ENCODE measurements at places on chromosomes 11 and 22. TPM values are rescaled to one million over a fixed set of nuclear protein-coding genes. Genes with fewer than 3 reads are reported as not detected.

Gene ST14
- 1.9 TPM for total RNA-seq

DNA sequence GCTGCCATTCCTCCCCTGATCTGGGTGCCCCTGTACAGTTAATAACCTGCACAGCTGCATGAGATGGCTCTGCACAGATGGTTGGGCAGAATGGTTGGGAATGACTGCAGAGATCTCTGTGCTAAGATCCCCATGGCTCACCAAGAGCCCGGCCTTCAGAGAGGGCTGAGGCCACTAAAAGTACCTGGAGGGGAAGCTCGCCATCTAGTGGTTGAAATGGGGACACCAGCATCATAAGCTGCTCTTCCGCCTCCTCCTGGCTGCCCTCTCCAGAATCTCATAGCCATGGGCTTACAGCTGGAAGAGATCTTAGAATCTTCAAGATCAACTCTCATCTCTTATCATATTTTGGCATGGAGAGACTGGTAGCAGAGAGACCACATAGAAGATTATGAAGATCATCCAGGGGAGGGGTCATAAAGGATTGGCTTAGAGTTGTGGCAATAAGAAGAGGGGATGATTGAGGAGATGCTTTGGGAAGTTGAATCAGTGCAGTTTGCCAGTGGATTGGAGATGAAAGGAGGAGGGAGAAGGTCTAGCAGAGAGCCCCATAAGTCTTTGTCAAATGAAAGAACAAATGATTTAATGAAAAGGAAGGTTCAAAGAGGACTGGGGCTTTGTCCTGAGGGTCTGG, 22.0 kb upstream of the TLCD5 start:
- DNase-seq = peak; percentile 81

Gene WBP2NL
- 1.7 TPM for total RNA-seq

Gene GNAZ
- total RNA-seq = 5.6 TPM

Gene TMEM25
- 4.1 TPM for total RNA-seq

DNA sequence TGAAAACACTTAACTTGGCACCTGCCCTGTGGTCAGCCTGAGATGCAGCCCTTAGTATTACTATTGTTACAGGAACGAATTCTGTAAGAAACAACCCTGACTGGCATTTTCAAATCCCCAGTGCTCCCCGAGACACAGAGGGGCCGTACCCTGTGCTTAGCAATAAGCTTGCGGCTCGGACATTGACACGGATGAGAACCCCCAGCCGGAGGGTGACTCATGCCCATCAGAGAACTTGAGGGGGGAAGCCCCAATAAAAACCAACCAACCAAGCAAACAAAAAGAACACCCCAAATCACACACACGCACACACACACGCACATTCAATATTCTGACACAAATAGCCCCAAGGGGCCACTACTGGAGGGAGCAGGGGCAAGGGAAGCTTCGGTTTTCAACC, 63.8 kb downstream of the SHISAL1 start:
- DNase-seq = no peak

DNA sequence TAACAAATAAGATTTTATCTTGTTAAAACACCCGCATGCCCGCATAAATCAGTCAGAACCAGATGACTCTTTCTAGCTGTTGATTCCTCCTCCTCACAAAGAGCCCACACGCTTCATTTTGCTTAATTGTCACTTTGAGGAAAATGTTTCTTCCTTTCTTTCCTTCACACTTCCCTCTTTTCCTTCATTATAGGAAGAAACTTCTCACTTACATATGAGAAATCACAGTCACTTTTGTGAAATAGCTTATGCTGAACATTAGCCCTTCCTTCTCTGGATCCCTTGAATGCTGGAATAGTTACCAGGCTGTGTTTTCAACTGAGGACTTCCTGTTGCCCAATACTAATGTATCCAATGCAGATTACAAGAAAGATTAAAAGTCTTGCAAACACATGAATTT, 5.8 kb downstream of the MS4A6E start:
- DNase-seq = no peak

DNA sequence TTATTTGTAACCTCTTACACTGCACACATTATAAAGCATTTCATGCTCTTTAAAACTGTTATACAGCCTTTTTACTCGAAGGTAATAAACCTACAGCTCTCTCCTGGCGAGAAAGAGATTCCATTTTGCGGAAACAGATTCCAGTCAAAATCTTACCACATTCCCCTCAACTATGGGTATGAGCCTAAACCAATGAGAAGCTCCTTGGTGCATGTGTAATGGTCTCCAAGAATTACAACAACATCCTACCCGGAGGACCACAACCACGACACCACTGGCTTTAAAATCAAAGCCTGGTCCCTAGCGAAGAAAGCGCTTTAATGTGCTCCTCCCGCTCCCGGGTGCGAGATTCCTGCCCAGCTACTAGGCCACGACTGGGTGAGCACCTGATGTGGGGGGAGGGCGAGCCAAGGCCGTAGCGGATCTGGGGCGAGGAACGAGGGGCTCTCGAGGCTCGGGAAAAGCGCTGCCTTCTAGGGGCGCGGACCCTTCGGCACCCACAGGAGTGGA, 821 bp downstream of the CELF1 start:
- peak; percentile 26 for DNase-seq

DNA sequence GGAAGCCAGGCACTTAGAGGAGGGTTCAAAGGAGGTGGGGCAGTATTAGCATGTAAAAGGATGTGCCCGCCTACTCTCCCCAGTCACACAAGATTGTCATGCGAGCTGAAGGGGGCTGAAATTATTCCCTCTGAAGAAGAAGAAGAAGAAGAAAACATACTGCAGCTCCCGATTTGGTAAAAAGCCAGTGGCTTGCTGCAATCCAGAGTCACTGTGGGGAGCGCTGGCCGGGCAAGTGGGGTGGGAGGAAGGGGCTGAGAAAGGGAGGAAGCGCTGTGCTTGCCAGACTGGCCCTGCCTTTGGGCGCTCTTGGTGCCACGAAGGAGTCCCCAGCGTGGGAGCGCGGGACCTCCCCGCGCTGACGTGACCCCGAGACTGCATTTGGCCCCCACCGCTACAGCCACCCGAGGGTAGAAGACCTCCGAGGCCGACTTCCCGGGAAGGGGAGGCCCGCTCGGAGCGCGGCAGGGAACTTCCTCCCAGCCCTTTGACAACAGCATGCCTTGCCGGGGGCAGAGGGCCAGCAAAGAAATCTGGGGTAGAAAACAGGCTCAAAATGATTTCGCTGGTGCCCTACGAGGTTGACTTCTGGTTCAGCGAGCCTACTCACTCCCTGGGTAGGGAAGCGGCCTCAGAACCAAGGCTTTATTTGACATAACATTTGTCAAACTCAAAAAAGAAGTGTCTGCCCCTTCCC, 906.3 kb downstream of the DLG2 start:
- DNase-seq = no peak

GRCh38 chr11:65695459-65696241, 16.4 kb upstream of the KAT5 start:
- no peak for DNase-seq

DNA sequence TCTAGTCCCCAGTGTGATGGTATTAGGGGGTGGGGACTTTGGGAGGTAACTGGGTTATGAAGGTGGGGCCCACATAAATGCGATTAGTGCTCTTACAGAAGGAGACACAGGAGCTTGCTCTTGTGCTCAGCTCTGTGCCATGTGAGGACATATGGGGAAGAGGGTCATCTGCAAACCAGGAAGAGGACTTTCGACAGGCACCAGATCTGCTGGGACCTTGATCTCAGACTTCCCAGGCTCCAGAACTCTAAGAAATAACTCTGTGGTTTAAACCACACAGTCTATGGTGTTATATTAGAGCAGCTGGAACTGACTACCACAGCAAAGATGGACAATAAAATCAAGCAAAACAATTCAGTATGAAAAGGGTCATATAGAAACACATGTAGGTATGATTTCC, 26.7 kb downstream of the NNMT start:
- DNase-seq = no peak

Gene TSPAN18
- total RNA-seq = 2.3 TPM

GRCh38 chr22:43088627-43088983, 586 bp downstream of the TTLL1 start:
- no peak for DNase-seq

GRCh38 chr11:103901656-103902055, 134.8 kb upstream of the DDI1 start:
- no peak for DNase-seq

GRCh38 chr11:2759228-2760195, 59.7 kb upstream of the KCNQ1OT1 start:
- no peak for DNase-seq

Gene DRAP1
- 114 TPM for total RNA-seq

GRCh38 chr11:117859061-117859460, 17.4 kb downstream of the FXYD6 start:
- DNase-seq = no peak

Gene SCGB2A2
- total RNA-seq = not detected

Gene PLEKHB1
- total RNA-seq = 2.9 TPM

Gene RHBDD3
- 17.9 TPM for total RNA-seq

DNA sequence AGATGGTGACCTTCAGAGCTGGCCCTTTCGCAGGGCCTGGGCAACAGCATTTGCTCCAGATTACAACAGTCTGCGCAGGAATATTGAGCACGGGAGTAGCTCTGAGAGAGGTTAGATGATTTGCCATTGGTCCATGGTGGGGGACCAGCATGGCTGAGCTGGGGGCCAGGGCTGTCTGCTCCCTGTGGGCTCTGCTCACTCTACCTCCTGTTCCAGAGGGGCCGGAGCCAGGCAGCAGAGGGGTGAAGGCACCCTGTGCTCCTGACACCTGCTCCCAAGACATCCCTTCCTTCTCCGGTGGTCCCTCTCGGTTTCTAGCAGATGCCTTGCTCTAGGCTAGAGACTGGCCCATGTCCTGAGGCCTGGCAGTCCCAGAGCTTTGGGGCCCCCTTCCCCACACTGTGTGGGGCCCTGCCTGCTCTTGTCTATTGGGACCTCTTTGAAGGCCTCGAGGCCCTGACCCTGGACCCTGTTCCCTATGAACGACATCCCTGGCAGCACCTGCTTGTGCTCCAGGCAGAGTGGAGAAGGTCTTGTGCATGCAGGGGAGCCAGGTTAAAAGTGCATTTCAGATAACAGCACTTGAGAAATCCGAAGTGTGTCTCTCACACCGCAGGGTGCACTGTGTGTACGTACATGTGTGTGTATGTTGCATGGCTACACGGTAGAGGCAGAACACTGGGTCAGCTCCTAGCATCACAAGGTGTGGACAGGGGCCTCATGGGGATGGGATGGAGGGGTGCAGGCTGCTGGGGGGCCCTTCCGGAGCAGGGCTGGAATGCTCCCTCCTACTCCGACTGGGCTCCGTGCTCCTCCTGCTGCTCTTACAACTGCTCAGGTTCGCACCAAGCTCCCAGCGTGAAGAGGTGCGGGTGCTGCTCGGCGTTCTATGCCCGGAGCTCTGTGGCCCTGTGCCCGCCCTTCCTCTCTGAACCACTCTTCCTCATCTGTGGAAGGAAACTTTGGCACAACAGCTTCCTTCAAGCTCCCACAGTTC, 123.3 kb upstream of the B3GAT1 start:
- no peak for DNase-seq

Gene ZP1
- total RNA-seq = not detected

Gene SOX10
- not detected for total RNA-seq

- DNase-seq = peak; percentile 56
These were observed 6.3 kb upstream of the ADAMTS8 start for GRCh38 chr11:130434521-130435223.

DNA sequence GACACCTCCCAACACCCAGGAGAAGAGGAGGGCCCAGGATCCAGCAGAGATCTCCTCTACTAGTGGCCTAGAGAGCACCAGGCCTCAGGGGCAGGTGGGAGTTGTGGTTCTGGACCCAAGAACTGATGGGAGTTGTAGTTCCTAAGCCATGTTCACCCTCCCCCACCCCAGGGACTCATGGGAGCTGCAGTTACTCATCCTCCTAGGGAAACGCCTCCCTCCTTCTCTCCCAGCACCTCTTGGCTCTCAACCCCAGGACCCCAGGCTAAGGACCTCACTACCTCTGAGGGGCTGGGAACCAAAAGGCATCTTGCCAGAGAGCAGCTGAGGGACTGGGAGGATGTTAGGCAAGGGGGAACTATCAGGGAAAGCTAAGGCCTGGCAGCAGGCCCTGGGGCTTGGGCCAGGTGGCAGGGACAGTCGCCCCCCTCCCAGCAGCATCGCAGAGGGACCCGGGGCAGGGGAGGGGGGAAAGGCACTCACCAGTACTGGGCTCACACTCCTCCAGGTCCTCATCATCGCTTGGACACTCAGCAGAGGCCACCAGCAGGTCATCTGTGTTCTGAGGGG, 28.9 kb downstream of the SLC22A12 start:
- DNase-seq = no peak

DNA sequence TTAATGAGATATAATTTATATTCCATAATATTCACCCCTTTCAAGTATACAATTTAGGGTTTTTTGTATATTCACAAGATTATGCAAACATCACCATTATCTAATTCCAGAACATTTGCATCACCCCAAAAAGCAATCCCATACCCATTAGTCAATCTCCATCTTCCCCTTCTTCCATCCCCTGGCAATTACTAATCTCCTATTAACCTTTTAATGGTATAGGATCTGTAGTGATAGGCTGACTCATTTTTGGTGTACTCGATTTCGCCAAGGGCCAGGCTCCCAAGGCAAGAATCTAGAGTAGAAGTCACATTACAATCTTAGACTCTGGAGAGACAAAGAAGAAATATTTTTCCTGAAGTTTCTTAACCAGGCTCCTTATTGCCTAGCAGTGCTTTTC, 113.4 kb downstream of the GAB2 start:
- no peak for DNase-seq

Gene UBE2L6
- 89.1 TPM for total RNA-seq

Gene NOX4
- total RNA-seq = not detected

GRCh38 chr11:32430568-32431381, 4.6 kb downstream of the WT1 start:
- DNase-seq = no peak

GRCh38 chr11:64670975-64671374, 52.0 kb downstream of the NRXN2 start:
- DNase-seq = no peak

GRCh38 chr11:80122211-80122610, 681.4 kb upstream of the TENM4 start:
- no peak for DNase-seq

DNA sequence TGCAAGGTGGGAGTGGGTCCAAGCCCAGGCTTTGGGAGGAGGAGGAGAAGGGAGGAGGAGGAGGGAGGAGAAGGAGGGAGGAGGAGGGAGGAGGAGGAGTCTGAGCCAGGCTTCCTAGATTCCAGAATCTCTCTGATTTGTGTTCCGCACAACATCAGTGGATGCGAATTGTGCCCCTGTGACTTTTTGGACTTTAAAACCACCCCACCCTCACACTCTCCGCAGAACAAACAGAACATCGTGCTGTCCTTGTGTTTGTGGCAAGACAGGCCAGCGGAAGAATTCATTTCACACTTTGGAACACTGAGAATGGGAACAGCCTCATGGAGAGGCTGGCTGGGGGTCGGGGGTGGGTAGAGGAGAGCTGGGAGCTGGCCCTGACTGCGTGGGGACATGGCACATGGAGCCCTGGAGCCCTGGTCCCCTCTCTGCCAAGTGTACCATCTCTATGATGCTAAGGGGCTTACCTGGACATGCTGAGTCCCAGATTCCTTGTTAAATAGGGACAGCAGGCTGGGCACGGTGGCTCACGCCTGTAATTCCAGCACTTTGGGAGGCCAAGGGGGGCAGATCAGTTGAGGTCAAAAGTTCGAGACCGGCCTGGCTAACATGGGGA, 16.4 kb upstream of the SHANK2 start:
- DNase-seq = no peak

Gene SYT8
- not detected for total RNA-seq

Data from natural killer cell (primary cell).